Stimulated activated naive CD8-positive, alpha-beta T cell treated with anti-CD3 and anti-CD28 coated beads, Interleukin-15, amount 100 ng/mL, for 72 hours (primary cell): ENCODE measurements at places on chromosomes 1 and 21.

DNA sequence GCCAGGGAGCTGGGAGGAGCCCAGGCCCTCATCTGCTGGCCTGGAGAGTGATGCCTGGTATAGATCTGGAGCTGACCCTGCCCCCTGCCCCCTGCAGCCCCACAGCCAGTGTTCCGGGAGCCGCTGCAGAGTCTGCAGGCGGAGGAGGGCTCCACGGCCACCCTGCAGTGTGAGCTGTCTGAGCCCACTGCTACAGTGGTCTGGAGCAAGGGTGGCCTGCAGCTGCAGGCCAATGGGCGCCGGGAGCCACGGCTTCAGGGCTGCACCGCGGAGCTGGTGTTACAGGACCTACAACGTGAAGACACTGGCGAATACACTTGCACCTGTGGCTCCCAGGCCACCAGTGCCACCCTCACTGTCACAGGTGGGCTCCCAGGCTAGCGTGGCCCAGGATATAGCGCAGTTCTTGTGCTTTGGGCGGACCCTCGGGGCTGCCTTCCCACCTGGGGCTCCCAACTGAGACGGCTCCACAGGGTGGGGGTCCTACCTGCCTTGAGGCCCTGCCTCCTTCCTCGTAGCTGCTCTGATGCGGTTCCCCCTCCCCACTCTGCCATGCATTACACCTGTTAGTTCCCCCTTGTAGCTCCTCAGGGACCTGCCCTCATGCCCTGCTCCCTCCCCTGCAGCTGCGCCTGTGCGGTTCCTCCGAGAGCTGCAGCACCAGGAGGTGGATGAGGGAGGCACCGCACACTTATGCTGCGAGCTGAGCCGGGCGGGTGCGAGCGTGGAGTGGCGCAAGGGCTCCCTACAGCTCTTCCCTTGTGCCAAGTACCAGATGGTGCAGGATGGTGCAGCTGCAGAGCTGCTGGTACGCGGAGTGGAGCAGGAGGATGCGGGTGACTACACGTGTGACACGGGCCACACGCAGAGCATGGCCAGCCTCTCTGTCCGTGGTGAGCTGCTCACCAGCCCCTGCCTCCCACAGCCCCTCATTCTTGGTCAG lies 98.7 kb downstream of the OBSCN start:
- DNase-seq: no peak

GRCh38 chr21:42534421-42535378 lies 21.0 kb downstream of the SLC37A1 start:
- DNase-seq: no peak

DNA sequence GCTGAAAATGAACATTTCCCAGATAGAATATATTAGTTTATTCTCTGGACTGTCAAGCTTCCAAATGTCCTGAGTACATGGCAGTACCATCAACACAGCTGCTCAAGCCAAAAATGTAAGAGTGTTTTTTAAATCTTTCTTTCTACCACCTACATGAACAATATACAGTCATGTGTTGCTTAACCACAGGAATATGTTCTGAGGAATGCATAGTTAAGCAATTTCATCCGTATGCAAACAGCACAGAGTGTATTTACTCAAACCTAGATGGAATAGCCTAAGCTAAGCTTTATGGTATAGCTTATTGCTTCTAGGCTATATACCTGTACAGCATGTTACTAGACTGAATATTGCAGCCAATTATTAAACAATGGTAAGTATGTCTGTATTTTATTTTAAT lies 561.9 kb upstream of the ADGRL4 start:
- no peak for DNase-seq

- no peak for DNase-seq
These were observed 14.1 kb downstream of the DPYD start for GRCh38 chr1:97906567-97907241.

DNA sequence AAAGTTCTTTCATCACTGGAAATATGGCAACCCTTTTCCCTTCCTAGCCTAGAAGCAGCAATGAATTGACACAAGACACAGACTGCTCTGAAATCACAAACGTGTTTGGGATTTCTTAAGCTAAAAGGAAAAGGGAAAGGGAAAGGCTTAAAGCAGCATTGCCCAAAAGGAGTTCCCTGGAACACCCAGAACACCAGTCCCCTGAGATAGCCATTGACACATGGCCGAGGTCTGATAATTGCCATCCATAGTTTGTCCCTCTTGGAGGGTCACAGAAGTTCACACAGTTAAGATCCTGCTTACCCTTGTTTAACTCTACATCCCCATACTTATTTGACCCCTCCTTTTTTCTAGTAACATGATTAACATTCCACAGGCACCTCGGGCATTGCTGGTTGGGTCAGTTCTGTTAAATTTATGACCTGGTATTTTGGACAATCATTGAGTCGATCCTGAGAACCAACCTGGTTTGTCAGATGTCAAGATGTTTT lies 72.9 kb downstream of the ZNF281 start:
- no peak for DNase-seq

DNA sequence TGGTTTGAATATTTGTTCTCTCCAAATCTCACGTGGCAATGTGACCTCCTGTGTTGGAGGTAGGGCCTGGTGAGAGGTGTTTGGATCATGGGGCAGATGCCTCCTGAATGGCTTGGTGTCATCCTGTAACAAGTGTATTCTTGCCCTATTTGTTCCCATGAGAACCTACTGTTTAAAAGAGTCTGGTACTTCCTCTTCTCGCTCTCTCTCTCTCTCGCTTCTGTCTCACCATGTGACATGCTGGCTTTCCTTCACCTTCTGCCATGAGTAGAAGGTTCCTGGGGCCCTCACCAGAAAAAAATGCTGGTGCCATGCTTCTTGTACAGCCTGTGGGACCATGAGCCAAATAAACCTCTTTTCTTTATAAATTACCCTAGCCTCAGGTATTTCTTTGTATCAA lies 8.4 kb upstream of the PAXBP1 start:
- DNase-seq: no peak

- DNase-seq: no peak
These were observed 318.1 kb downstream of the HHIPL2 start for GRCh38 chr1:222229672-222230312.
